ENCODE measurements at places on chromosomes 13 and 19.

GRCh38 chr19:35000647-35001501, 751 bp downstream of the GRAMD1A start:
- DNase-seq: no peak

DNA sequence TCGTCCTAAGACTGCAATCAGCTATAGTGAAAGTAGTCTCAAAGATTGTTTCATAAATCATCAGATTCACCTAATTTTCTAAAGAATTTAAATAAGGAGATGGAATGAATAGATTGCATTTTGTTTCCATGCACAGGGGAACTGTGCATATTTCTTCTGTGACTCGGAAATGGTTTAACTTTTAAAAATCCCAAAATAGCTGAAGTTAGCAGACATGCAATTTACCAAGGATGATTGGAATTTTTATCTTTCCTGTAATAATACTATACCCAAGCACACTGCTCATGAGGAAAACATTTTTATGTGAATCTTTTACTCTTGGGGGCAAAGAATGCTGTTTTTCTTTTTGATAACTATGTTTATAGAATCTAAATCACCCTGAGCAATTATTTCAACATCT, 15.0 kb upstream of the LMO7 start:
- DNase-seq: no peak

DNA sequence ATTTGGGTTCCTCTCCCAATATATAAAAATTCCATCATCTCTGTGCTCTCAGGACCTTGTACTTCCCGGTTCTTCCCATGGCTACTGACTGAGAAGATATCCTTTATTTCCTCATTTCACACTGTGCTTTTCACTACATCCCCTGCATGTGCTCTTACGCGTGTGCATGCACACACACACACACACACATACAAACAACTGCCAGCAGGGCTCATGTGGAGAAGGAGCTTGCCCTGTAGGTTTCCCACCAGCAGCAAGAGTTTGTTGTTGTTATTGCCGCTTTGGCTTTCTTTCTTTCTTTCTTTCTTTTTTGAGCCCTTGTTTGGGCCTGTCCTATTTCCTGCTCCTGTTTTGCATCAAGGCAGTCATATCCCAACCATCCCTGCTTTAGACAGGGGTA, 43.6 kb downstream of the TEX26 start:
- DNase-seq: no peak

- no peak for DNase-seq
Observed at GRCh38 chr13:48437371-48437770, 24.5 kb upstream of the LPAR6 start.

DNA sequence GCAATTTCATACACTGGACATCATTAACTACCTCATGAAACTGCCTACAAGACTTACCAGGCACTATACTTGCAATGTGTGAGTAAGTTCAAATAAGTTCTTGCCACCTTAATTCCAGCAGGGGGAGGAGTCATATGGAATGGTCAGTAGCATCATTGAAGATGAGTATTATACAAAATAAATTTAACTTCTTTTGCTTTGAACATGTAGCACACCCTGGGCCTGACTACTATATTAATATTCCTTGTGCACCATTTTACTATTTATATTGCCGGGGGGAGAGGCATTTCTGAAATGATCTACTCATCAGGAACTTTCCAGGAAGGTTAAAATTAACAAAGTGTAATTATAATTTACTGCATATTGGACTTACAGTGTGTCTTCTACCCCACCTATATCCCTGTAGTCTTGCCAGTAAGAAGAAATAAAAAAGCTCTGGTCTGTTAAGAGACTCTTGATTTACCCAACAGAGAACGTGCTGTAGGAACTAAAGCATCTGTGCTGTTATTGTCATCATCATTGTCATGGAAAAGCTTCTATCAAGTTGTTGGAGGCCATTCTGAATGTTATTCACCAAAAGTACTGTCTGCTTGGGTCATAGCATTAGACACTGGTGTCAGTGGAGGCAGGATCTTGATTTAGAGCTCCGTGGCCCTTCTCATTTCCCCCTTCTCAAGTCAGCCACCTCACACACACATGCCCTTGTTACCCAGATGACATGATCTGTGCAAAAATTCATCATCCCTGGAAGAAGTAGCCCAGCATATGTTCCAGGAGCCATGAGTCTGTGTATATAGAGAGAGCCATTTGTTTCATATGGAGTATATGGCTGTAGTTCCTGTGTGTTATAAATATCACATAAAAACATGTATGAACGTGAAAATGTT, 147.1 kb downstream of the MTUS2 start:
- DNase-seq: no peak

GRCh38 chr13:110008816-110009215, 222.4 kb upstream of the IRS2 start:
- DNase-seq: no peak

DNA sequence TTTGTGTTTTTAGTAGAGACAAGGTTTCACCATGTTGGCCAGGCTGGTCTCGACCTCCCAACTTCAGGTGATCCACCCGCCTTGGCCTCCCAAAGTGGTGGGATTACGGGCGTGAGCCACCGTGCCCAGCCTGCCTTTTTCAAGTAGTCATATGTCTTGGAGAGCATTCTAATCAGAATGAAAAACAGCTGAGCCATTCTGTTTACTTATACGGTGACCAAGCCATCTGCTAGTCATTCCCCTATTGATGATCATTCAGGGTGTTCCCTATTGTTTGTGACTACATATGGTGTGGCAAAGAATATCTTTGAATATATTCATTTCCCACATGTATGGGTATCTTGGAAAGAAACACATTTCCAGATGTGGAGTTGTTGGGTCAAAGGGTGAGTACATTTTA, 17.2 kb downstream of the BLOC1S3 start:
- no peak for DNase-seq

GRCh38 chr13:68715651-68716050, 1392.0 kb upstream of the ATXN8OS start:
- no peak for DNase-seq

- DNase-seq: no peak
Observed at GRCh38 chr19:28898249-28898648, 314.7 kb downstream of the UQCRFS1 start.

- DNase-seq: no peak
Observed at GRCh38 chr19:37948362-37948761, 41.4 kb downstream of the SIPA1L3 start.

GRCh38 chr19:1823539-1824251, 11.6 kb upstream of the ATP8B3 start:
- DNase-seq: no peak

DNA sequence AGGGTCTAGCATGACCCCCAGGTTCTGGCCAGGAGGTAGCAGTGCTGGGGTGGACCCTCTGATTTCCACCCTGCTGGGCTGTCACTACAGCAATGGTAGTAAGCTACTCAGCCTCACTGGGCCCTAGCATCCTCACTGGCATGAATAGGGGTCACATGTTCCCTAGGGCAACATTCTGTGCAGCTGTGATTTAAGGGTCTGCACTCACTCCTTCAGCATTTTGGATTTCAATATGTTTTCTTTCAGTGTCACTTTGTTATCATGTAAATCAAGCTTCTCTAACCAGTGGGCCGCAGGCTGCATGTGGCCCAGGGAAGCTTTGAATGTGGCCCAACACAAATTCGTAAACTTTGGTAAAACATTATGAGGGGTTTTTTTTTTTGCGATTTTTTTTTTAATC, 57.8 kb downstream of the SPATA13 start:
- DNase-seq: no peak

- no peak for DNase-seq
Observed at GRCh38 chr19:42606660-42607351, 12.1 kb upstream of the CEACAM8 start.

- DNase-seq: no peak
Observed at GRCh38 chr13:48547663-48548092, 14.8 kb upstream of the RCBTB2 start.

DNA sequence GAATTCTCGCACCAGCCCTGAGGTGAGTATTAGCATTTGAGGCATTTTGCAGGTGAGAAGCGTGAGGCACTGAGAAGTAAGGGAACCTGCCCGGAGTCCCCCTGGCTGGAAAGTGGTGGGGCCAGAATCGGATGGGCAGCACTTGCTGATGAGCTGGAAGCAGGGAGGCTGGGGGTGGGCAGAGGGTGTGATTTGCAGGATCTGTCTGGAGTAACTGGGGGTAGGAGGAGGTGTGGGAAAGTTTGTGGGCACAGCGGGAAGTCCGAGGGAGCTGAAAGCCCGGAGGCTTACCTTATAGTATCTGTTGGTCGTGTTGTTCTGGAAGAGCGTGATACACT, 20.1 kb downstream of the PRKD2 start:
- DNase-seq: no peak

GRCh38 chr19:49148044-49148682, 7.0 kb downstream of the HRC start:
- DNase-seq: no peak

GRCh38 chr19:39502640-39503417, 4.1 kb downstream of the DLL3 start:
- no peak for DNase-seq

- no peak for DNase-seq
Observed at GRCh38 chr13:47433461-47434005, 536.7 kb upstream of the HTR2A start.

DNA sequence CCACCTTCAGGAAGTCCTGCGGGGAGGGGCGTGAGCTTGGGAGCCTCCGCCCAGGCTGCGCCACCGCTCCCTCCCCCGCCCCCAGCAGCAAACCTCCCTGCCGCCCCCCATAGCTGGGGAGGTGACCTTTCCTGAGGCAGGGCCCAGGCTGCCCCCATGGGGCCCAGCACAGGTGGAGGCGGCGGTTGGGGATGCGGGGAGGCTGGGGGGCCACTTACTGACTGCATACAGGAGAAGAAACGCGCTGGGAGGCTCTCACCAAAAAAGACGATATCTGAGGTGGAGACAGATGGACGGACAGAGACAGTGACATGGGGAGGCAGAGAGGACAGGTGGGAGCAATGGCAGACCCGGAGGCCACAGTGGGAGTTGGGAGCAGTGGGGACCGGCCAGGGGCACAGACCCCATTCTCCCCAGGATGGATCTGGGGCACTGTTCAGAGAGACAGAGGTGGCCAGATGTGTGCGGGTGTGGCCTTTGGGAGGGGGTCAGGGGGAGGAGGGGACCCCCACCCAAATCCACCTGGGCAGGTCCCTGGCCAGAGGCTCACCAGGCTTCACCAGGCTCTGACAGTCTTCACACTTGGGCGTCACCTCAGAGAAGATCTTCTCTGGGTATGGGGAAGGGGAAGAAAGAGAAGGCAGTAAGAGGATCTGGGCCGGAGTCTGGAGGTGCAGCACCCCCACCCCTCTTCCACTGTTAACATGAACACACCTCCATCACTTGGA, 3.0 kb upstream of the RINL start:
- no peak for DNase-seq

- DNase-seq: no peak
Observed at GRCh38 chr19:27765912-27766725, 1446.8 kb downstream of the UQCRFS1 start.

- peak; percentile 48 for DNase-seq
Observed at GRCh38 chr13:70043685-70044084, 63.9 kb upstream of the ATXN8OS start.

DNA sequence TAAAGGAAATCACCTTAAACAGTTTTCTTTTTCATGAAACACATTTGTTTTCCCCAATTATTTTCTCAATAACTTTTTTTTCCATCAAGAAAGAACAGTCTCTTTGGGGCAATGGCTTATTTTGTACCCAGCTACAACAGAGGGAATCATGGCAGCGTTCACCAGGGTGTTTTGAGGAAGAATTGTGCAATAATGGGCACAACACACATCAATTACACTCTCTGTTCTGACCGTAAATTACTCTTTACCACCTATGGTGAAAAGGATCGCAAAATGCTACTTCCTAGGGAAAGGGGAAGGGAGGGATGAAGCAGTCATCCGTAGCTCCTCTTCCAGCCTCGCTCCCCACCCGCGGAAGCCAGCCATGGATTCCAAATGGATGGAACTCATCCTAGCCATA, 38.6 kb downstream of the TMTC4 start:
- no peak for DNase-seq

GRCh38 chr19:5403968-5404640, 51.1 kb upstream of the ZNRF4 start:
- no peak for DNase-seq

GRCh38 chr13:31835932-31836331, 96.6 kb downstream of the RXFP2 start:
- no peak for DNase-seq

DNA sequence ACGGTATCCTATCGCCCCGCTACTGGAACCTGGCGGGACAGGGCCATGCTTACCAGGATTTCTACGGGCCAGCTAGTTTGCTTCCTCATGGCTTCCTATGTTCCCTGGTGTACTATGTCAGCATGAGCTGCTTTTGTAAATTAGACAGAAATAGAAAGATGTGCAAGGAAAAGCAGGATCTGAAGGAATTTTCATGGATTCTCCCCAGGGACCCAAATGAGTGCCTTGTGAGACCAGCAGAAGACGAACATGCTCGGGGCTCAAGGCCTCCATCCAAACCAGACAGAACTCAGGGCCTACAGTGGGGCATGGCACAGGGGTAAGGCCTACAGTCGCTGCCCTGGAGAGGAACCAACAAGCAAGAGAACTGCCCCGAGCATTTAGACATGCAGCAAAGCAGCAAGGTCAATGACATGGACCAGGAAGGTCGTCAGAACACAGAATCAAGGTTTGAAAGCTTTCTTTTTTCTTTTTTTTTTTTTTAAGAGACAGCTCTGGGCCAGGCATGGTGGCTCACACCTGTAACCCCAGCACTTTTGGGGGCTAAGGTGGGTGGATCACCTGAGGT, 17.3 kb downstream of the EPS15L1 start:
- no peak for DNase-seq

DNA sequence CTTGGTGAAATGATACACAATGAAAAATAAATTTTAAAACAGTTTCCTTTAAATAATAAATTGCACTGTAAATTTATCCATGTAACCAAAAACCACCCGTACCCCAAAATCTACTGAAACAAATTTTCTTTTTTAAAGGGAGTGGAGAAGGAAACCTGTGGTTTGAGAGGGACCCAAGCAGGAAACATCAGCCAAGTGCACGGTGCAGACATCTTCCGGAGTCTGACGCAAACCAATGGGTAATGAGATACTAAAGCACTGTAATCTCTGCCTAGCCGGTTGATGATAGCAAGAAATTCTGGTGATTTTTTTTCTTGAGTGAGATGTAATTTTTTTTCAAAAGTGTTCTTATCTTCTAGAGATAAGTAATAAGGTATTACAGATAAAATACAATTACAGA, 115.4 kb downstream of the ABCC4 start:
- no peak for DNase-seq

GRCh38 chr13:106277484-106278154, 257.8 kb downstream of the EFNB2 start:
- DNase-seq: no peak

GRCh38 chr19:51971624-51972023, 15.0 kb downstream of the ZNF350 start:
- no peak for DNase-seq

- DNase-seq: no peak
Observed at GRCh38 chr13:35163674-35164073, 221.6 kb downstream of the NBEA start.

DNA sequence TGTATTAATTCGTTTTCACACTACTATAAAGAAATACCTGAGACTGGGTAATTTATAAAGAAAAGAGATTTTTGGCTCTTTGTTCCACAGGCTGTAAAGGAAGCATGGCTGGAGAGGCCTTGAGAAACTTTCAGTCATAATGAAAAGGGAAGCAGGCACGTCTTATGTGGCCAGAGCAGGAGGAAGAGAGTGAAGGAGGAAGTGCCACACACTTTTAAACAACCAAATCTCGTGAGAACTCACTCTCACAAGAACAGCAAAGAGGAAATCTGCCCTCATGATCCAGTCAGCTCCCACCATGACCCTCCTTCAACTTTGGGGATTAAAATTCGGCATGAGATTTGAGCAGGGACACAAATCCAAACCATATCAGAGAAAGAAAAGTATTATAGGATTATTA, 1255.9 kb upstream of the MIR17HG start:
- no peak for DNase-seq
